NT2/D1 (cell line): ENCODE measurements at places on chromosomes 16 and 17.

- DNase-seq = no peak
These were observed 9.0 kb upstream of the PHAF1 start for GRCh38 chr16:67100569-67101310.

DNA sequence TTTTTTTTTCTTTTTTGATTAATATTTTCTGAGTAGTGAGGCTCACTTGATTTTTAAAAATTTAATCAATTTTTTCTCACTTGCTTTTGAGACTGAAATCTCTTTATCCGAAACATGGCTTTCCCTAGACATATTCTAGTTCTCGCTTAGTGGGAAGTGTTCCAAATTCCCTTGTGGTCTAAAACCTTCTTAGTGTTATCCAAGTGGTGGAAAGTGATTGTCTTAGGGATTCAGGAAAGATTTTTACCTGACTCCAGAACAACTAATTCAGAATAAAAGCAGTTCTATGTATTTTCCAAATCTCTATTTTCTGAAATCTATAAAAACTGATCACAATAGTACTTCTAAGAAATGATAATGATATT lies 178.8 kb downstream of the MAP2K6 start:
- no peak for DNase-seq

DNA sequence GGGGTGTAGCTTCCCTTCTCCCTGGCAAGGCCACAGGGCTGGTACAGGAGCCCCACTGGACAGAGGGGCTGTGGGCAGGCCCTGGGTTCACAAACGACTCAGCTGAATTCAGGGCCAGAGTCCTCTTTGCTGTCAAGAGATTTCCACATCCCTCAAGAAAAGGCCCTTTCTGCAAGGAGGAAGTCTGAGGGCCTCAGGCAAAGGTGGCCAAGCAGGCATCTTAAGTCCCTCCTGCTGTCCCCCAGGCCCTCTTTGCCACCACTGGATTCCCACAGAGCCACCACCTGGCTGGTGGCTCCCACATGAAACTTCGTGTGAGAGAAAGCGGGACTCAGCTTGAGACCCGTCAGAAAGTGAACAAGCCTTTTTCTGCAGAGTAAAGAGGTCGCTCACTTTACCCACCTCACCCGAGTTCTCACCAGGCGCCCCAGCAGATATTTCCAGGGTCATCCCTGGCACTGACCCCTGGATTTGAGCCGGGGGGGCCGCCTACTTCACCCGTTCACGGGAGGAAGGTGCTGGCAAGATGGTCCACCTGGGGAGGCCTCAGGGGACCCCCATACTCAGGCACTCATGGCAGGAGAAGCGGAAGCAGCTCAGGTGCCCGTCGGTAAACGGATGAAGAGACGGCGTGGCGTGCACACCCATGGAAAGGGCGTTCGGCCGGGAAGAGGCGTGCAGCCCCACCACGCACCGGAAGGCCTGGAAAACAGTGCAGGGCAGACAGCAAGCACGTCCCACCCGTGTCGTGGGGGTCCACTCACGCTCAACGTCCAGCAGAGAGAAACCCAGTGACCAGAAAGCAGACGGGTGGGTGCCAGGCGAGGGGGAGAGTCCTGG lies 3.6 kb downstream of the RNF166 start:
- DNase-seq = no peak

- DNase-seq = no peak
These were observed 18.8 kb downstream of the TCF25 start for GRCh38 chr16:89892055-89892630.

- DNase-seq = no peak
These were observed 7.2 kb upstream of the MYCBPAP start for GRCh38 chr17:50501054-50501453.

DNA sequence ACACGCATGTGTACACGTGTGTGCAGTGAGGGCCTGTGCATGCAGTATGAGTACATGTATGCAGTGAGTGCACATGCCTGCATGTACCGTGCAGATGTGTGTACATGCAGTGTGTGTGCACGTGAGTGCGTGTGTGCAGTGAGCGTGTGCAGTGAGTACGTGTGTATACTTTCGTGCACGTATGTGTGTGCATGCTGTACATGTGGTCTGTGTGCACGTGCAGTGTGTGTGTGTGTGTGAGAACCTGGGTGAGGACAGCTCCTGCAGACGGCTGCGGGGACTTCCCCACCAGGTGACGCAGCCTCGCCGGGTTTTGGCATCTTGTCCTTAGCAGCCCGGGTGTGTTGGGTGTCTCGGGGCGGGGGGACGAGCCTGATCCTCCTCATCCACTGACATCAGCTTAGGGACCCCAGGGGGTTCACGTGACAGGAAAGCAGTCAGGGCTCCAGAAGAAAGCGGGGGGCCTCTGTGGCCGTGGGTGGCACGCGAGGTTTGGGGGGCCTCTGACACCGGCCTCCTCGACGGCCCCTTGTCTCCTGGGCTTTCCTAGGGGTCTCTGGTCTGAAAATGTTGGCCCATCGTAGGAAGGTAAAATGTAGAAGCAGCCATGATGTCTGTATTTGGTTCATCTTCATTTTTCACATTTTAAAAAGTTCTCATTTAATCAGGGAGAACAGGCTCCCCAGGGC lies 119.6 kb upstream of the ZNF750 start:
- no peak for DNase-seq
